Endothelial cell (in vitro differentiated cells): ENCODE measurements at places on chromosomes 4 and X.

GRCh38 chrX:69113723-69114122, 51.5 kb downstream of the PJA1 start:
- no peak for DNase-seq

DNA sequence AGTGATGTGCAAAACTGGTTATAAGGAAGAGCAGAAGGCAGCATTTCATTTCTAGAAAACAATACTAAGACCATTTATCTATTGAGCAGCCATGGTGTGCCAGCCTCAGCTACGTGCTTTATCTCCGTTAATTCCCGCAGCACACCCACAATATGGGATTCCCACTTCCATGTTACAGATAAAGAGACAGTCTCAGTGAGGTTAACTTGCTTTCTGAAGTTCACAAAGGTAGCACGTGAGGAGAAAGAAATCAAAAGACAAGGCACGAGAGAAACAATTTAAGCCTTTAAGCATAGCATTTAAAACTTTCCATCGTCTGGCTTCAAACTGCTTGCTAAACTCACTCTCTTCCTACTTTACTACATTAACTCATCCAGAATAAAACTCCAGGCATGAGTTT, 8.0 kb upstream of the RPL34 start:
- no peak for DNase-seq

DNA sequence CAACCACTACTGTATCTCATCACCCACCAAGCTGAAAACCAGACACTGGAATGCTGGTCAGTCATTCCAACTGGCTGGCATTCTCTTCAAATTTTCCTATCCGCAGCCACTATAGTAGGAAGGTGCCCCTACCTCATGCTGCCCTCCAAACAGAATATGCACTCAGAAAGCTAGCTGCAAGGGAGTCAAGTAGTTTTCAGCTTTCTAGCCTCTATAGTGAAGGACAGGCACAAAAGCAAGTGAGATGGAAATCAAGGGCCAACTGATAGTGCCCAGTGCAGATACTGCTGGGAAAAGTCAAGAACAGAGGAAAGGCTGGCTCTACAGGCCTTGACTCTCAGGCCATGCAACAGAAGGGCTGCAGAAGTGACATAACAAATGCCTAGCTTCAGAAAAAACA, 47.2 kb downstream of the BCOR start:
- DNase-seq, result no peak

DNA sequence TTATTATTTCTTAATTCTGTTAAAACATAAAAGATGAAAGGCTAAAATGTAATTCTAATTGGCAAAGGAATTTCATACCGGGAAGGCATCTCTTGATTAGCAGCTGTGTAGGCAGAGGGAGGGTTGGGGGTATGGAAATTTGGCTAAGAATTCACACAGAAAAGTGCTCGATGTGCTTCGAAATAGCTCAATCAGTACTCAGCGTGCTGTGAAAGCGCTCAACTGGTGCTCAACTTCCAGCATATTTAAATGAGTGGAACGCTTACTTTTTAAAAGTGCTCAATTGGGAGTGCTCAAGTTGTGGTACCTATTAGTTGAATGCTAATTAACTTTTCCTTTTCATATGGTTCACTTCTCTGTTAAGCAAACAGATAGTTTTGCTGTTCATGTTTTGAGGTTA, 695.9 kb upstream of the ATOH1 start:
- DNase-seq, result no peak

DNA sequence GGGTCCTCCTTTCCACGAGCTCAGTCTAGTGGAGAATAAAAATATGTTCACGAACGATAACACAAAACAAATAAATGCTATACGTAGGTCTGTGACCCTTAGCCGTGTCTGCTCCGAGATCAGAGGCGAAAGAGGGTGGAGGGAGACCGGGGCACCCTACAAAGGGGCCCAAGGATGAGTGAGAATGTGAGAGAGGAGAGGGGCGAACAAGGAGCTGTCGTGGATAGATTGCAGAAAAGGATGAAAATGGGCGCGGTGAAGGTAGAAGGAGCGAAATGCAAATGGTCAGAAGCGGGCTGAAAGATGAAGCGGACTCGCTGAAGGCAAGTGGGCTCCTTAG, 6.2 kb upstream of the ZBTB33 start:
- no peak for DNase-seq

DNA sequence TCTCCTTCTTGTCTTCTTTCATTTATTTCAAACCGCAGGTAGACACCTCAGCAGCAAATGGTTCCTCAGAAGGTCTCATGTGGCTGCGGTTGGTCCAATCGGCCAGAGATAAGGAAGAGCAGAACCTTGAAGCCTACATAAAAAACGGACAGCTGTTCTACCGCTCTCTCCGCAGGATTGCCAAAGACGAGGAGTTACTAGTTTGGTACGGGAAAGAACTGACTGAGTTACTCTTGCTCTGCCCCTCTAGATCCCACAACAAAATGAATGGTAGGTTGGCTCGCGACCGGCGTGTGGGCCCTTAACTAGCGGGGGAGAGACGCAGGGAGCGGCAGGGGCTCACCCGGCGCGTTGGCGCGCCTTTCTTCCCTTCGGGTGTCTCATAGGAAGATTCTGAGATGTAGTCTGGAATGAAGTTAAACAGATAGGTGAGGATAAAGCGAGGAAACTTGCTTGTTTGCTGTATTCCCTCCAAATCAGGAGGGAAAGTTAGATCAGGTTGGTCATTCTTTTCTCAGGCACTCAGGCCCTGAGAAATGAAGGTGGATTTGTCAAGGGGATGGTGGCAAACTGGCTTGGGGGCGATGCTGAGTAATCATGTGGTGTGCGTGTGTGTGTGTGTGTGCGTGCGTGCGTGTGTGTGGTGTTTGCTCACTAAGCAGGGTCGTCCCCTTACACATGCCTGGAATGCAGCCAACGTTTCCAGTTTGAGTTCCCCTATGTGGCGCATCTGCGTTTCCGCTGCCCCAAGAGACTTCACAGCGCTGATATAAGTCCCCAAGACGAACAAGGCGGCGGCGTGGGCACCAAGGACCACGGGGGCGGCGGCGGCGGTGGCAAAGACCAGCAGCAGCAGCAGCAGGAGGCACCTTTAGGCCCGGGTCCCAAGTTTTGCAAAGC, 4.2 kb downstream of the PRDM8 start:
- no peak for DNase-seq

DNA sequence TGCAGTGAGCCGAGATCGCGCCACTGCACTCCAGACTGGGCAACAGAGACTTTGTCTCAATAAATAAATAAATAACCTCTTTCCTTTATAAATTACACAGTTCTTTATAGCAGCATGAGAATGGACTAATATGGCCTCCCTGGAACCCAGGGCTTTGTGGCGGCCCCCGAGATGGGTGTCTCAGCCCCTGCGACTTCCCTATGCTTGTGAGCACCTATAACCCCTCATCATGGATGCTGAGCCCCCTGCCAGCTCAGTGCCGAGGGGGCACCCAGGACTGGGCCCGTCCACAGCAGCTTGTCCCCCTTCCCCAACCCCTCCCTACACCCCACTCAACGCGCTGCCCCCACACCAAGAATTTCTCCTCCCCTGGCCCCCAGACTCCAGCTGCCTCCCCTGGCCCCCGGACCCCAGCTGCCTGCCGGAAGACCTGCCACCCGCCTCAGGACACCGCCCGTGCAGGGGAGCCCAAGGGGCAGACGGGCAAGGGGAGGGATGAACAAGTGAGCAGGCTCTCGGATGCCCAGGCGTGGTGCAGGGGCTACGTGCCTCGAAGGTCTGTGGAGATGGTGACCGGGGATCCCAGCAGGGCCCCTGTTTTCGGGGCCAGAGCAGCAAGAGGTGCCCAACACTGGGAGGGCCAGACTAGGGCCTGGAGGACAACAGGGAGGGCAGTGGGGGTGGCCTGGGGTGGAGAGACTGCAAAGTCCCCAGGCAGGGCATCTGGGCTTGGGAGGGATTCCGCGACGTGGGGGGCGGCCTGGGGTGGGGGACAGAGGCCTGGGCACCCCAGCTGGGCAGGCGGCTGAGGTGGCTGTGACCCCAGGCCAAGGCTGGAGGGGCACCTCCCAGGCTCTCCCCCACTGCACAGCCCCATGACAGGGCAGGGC, 74.0 kb downstream of the FAM53A start:
- DNase-seq, result no peak

- DNase-seq, result no peak
Observed at GRCh38 chr4:71607780-71608677, 175.8 kb downstream of the GC start.

GRCh38 chrX:109350551-109350950, 131.3 kb downstream of the GUCY2F start:
- no peak for DNase-seq

GRCh38 chr4:86965019-86965976, 30.5 kb downstream of the AFF1 start:
- no peak for DNase-seq

DNA sequence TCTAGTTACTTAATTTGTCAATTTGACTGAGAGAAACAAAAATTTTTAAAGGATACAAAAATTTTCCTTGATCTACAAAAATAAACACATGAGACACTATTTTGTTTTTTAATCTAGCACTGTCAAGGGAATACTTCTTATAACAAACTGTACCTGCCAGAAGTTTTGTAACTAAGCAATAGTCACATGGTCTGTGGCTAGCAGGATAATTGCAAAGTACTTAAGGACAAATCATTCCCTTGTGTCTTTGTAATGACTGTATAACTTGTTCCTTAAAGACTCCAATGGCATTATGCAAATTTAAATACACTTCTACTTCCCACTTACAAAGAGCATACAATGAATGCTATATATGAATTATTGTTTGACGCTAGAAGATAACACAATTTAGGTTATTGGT, 25.1 kb upstream of the ANK2 start:
- no peak for DNase-seq

DNA sequence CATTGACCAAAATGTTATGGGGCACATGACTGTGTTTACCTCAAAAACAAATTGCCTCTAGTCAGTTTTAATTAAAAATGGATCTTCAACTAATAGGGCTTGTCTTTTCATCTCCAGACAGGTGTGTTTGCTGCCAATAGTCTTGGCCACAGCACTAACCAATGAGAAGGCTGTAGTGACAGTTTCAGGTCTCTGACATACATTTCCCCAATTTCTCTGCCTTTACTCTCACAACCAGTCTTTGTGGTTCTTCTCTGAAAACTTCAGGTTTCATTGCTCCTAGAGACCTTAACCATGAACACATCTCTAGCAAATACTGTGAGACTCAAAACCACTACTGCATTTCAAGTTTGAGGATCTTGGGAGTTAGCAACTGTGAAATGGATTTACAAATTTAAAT, 3.5 kb upstream of the EDNRA start:
- no peak for DNase-seq

GRCh38 chr4:123346951-123347350, 49.6 kb upstream of the SPRY1 start:
- DNase-seq, result no peak

DNA sequence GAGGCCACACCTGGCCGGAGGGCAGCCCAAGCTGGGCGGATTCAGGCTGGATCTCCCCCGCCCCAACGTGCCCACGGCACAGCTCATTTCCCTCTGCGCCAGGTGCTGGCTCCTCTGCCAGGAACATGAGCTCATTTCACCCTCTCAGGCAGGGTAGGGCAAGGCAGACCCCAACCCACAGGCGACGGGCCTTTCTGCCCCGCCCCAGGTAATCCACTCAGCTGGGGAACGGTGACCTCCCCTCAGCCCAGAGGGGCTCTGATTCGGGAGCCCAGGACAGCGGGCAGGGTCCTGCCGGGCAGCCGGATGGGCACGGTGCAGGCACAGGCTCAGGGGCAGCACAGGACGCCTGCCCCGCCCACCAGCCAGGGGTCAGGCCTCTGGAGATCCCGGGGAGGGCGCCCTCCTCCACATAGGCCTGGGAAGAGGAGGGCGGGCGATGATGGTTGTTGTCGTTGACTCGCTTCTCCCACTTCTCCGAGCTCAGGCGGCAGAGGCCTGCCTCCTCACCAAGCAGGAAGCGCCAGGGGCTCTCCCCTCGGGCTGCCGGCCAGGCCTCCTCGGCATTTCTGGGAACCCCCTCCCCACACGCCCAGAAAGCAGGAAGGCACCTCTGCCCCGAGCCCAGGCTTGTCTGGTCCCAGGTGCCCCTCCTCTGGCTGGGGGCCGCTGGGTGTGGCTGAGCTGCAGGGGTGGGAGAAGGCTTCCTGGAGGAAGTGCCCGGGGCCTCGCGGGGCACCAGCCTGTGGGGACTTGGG, 31.1 kb downstream of the TACC3 start:
- DNase-seq, result no peak

- DNase-seq, result no peak
Observed at GRCh38 chrX:106611317-106611678, 480 bp upstream of the RADX start.

GRCh38 chr4:113349430-113349829, 300.0 kb downstream of the ANK2 start:
- DNase-seq, result no peak

DNA sequence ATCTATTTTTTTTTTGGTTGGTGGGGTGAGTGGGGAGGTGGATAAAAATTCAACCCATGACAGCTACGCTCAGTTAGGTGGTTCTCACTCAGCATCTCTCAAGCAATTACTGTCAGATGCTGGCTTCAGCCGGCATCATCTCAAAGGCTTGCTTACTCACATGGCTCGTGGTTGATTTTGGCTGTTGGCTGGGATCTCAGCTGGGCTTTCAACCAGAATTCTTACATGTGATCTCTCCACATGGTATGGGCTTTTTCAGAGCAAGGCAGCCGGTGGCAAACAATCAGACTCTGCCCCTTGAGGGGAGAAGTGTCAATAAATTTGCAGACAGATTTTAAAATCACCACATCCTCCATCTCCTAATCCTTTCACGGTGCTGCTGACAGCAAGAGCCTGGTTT, 47.2 kb downstream of the SLC34A2 start:
- no peak for DNase-seq

DNA sequence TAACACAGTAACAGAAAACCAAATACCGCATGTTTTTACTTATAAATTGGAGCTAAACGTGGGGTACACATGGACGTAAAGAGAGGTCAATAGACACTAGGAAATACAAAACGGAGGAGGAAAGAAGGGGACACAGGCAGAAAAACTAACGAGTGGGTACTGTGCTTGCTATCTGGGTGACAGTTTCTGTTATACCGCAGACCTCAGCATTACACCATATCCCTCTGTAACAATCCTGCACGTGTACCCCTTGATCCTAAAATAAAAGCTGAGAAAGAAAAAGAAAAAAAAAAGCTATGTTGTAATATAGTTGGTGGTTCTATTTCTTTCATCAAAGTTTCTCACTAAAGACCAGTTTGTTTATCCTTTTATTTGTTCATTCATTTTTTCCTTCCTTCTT, 47.9 kb upstream of the UNC5C start:
- DNase-seq, result no peak

DNA sequence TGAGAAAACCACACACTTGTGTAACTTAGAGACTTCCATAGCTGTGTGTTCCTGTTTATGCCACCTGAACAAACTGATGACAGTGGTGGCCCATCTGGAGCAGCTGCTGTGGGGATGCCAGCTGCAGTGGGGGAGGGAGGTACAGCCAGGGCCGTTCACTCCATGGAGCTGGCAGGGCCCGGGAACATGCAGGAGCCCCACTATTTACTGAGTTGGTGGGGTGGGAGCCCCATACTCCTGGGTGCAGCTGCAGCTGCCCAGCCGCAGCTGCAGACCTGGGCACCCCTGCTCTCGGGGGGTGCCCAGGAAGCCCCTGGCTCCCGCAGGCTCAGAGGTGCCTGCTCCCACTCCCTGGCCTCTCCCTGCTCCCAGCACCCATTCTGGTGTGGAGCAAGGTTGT, 398.6 kb upstream of the RASGEF1B start:
- no peak for DNase-seq
